HS-27A (cell line): ENCODE measurements at places on chromosomes 11 and 22.

- DNase-seq = no peak
Measured at GRCh38 chr11:62542750-62543567, 3.6 kb downstream of the AHNAK start.

DNA sequence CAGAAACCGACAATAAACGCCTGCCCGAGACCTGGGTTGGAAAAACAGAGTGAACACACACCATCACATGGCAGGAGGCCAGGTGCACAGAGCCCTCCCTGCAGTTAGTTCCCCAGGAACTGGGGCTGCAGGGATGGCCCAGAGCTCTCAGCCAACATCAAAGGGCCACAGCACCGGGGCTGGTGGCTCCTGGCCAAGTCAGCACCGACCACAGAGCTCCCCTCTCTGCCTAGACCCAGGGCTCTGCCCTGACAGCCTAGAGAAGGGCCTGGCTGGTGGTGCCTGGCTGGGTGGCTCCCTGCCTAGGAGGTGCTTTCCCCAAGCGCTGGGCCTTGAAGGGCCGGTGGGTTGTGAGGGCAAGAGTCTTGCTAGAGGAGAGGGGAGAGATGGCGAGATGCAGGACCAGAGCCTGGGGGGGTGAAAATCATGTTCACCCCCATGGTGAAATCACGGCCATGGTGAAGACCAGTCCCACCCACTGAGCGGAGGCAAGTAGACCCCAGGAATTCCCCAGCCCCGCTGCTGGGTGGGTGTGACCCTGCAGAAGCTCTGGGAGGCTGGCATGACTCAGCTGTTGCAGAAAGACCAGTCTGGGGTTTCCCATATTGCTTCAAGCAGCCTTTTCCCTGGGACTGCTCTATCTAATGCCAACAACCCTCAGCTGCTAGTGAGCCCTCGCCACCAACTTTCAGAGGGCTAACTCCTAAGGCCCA, 7.2 kb upstream of the BID start:
- no peak for DNase-seq

DNA sequence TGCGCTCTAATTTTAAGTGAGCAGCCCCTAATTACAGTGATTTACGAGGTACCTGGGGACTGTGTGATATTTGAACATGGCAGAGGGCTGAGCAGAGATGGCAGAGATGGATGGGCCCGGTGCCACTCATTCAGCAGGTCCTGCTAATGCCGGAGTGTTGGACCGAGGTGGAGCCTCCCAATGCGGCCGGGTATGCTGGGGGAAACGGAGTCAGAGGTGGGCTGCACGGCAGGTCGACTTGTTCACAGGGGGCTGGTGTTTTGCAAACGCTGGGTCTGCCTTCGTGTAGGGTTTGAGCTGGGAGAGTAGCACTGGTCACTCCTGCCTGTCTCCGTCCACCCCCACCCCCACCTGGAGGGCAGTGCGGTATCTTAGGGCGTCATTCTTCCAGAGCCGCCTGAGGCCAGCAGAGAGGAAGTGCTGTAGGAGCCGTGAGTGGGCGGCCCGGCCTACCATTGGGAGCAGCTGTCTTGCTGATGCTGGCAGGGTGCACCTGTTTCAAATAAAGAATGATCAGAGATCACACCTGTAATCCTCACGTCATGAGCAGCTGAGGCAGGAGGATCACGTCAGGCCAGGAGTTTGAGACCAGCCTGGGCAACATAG, 122.6 kb downstream of the IGLL1 start:
- DNase-seq = no peak

DNA sequence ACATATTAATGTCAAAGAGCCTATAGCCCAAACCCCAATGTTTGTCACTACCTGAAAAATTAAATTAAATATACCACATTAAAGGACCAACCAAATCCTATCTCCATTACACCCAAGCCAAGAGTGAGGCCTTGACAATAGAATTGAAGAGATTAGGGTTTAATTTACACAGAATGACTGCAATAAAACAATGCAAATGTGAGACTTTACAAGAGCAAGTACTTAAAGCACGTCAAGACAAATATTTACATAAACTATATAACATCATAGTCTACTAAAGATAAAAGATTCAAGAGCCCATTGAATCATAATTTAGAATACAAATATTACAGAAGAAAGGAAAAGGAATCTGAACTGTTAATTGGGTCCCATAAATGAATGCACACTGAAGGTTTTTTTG, 85.6 kb downstream of the CADM1 start:
- DNase-seq = no peak

GRCh38 chr11:86955361-86956120, at the start of gene FZD4:
FZD4 (minus strand) TSS chr11:86955395; CDS start chr11:86955085, 310 bp downstream.
- DNase-seq = peak; percentile 64

GRCh38 chr11:68832476-68833181, 9.1 kb downstream of the CPT1A start:
- DNase-seq = no peak

GRCh38 chr11:108498816-108499408, 728 bp upstream of the POGLUT3 start:
- no peak for DNase-seq

GRCh38 chr11:1310772-1311468, 1.5 kb upstream of the TOLLIP start:
- no peak for DNase-seq
